Activated CD8-positive, alpha-beta memory T cell treated with anti-CD3 and anti-CD28 coated beads for 1 hour (primary cell): ENCODE measurements at places on chromosomes 12 and 14.

DNA sequence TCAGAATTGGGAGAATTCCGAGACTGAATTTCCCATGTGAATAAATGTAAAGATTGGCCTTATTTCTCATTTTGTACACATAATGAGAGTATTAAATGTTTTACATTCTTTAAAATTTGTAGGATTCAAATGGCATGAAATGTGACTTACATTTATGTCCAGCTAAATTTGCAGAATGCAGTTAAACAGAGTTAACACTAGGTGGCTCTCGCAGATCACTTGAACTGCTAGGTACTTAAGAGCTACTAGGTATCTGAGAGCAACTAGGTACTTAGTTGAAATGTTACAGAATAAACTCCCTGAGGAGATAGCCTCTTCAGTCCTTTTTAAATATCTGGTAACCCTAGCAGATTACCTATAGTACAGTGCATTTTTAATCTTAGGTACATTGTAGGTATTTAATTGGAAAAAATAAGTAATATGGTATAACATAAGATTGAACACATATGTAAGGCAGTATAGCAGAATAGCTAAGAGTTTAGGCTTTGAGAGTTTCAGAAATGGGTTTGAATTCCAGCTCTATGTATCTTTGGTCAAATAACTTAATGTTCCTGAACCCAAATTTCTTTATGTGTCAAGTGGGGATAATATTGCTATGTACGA is 73.8 kb downstream of the KIAA0586 start:
- no peak for DNase-seq

DNA sequence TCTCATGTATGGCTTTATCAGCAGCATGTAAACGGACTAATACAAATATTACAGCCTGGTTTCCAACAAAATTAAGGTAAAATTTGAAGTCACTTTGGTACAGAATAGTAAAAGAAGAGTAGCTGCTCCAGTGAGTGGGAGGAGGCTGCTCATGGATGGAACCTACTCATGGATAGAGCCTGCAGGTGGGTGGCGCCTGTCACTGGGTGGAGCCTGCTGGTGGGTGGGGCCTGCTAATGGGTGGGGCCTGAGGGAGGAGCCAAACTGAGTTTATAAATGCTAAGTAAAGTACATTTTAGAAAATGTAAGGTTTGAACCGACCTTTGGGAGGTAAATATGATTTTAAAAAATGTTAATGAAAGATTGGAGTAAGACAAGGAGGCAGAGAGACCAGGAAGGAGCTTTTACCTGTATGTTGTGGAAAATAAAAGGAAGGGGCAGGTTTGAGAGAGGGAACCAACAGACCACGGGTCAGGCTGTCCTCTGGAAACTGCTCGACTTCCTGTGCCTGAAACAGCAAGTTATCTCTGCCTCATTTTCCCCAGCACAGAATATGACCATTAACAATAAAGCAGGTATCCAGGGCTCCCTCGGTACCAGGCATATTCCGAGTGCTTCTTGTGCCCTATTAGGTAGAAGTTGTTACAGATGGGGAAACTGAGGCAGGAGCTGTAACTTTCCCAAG is 55.9 kb upstream of the SEL1L start:
- DNase-seq = no peak

DNA sequence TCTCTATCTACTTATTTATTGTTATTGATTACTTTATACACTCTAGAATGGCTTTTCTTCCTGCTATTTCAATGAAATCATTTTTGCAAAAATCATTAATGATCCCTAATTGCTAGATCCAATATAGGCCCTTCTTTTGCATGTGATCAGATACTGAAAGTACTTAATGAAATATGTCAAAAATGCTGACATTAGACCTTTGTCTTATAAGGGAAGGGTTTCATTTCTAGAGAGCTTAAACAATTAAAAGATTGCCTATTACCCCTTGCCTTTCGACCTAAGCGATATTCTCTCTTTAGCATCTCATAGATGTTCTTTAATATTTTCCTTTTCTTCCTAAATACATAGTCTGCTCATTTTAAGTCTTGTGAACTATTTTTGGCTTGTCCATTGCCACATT is 101.1 kb downstream of the KTN1 start:
- no peak for DNase-seq

DNA sequence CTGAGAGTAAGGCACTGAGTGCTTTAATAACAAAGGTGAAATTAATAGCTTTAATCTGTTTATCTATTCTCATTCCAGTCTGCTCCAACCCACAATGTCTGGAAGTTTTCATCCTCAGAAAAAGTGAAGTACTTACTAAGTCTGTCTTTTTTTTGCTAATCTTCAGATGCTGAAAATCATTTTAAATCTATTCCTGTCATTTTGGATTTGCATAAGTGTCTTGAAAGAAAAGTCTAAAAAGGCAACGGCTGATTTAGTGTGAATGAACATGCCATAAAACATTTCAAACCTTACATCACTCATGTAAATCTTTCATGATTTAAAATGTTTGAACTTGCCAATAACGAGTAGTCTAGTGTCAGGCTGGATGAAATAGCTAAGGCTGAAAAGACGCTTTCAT is 685.6 kb downstream of the RPS29 start:
- no peak for DNase-seq

DNA sequence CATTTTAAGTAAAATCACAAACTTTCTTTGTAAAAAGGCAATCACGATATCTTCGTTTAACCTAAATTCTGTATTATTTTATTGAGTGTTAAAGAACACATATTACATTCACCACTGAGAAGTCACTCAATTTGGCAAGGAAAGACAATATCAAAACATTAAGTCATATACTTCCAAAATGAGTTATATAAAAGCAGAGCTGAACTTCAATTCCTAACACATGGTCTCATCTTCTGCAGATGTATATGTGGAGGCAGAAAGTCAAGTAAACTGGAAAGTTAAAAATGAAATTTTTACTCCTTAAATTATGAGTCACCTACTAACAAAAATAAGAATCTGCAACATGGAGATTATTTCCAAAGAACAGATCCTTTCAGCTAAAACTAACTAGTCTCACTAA is 28.7 kb downstream of the BMAL2 start:
- DNase-seq = no peak

- DNase-seq = no peak
These were observed 177.5 kb upstream of the CAND1 start for GRCh38 chr12:67091678-67092077.

- DNase-seq = no peak
These were observed 272.9 kb downstream of the ADGRD1 start for GRCh38 chr12:131226345-131227265.

GRCh38 chr14:74038020-74038859 is 19.1 kb downstream of the BBOF1 start:
- DNase-seq = no peak

DNA sequence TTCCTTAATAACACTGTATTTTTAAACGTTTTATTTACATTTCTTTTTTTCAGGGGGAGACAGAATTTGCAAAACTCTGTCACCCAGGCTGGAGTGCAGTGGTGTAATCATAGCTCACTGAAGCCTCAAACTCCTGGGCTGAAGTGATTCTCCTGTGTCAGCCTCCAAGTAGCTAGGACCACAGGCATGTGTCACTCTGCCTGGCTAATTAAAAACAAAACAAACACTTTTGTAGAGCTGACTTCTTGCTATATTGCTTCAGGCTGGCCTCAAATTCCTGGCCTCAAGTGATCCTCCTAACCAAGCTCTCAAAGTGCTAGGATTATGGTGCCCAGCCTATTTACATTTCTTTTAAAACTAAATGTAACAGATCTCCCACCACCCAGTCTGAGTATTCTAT is 12.7 kb downstream of the CPSF6 start:
- DNase-seq = no peak

GRCh38 chr12:66667906-66668305 is 11.0 kb downstream of the GRIP1 start:
- DNase-seq = no peak

- no peak for DNase-seq
These were observed 419.0 kb upstream of the CCDC196 start for GRCh38 chr14:66066981-66067776.

GRCh38 chr14:66114071-66114470 is 372.1 kb upstream of the CCDC196 start:
- DNase-seq = no peak

GRCh38 chr14:83713732-83714131 is 1816.2 kb upstream of the FLRT2 start:
- no peak for DNase-seq

DNA sequence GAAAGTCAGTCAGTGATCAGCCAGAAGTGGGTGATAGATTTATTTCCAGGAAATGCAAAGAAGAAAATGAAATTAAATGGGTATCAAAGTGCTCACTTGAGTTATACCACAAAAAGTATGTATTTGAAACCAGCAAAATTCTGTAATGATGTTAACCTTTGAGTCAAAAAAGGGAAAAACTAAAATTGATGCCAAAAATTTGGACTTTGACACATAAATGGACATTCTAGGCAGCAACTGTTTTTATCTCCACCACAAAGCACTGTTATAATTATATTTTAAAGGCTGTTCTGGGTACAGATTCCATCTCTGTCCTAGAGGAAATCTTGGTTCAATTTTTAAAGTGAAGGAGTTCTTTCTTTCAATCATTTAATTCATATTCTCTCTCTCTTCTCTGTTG is 31.7 kb upstream of the KCNJ8 start:
- no peak for DNase-seq

- DNase-seq = no peak
These were observed at the start of gene TBX5 for GRCh38 chr12:114405519-114406271. Gene TBX5 (minus strand): TSS chr12:114406144. CDS start chr12:114403898, 2,246 bp downstream.

DNA sequence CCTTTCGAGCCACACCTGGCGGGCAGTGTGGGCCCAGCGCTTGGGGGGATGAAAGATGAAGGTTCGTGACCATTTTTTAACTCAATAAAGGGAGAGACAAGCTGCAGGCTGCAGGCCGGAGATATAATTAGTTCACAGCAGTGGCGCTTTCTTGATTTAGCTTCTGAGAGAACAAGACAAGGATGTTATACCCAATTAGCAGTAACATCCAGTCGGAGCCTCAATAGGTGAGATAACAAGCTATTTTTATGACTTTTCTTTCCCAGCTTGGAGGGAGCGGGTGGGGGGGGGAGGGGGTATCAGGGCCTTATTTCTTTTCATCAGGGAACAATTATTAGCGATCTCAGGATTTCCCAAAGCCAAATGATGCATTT is 9.1 kb downstream of the FAM222A start:
- no peak for DNase-seq

GRCh38 chr12:28127455-28127854 is 62.8 kb upstream of the CCDC91 start:
- DNase-seq = no peak

DNA sequence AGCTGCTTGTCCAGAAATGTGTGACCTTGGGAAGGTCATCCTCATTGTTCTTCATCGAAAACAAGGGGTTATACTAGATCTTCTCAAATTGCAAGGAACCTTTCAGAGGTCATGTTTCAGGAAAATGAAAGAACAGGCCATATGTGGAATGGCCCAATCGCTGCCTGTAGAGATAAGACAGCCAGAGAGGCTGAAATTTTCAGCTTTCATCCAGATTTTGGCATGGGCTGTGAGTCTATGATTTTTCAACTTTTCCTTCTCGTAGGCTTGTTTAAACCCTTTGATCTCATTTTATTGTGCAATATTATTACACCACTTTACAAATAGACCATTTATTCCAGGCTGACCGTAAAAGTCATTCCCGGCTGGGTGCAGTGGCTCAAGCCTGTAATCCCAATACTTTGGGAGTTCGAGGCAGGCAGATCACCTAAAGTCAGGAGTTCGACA is 17.1 kb upstream of the ATXN2 start:
- DNase-seq = no peak

GRCh38 chr12:16634786-16635185 is 28.8 kb upstream of the LMO3 start:
- DNase-seq = no peak

- DNase-seq = no peak
These were observed 270.4 kb downstream of the ADAMTS20 start for GRCh38 chr12:43281563-43281962.

DNA sequence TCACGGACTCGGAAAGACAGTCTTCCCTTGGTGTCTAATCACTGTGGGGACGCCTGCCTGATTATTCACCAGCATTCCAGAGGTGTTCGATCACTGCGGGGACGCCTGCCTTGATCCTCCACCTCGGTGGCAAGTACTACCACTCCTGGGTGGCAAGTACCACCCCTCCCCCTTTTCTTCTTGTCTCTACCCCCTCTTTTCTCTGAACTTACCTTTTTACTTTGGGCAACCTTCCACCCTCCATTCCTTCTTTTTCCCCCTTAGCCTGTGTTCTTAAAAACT is 12.0 kb upstream of the LGMN start:
- DNase-seq = no peak

GRCh38 chr12:12810553-12811021 is 2.6 kb upstream of the DDX47 start:
- no peak for DNase-seq
